ENCODE measurements at places on chromosomes 5 and 9.

- DNase-seq: peak; percentile 9
Observed at GRCh38 chr5:68378204-68378820, 162.8 kb downstream of the PIK3R1 start.

- DNase-seq: no peak
Observed at GRCh38 chr9:86955561-86955960, 8.3 kb upstream of the GAS1 start.

- no peak for DNase-seq
Observed at GRCh38 chr9:14722391-14723035, at the start of gene CER1. Gene CER1 (minus strand): TSS chr9:14722733. CDS start chr9:14722672, 61 bp downstream.

- DNase-seq: no peak
Observed at GRCh38 chr5:169567079-169567478, 16.5 kb upstream of the SPDL1 start.

GRCh38 chr5:4345850-4346249, 750.2 kb downstream of the IRX1 start:
- DNase-seq: no peak

- DNase-seq: no peak
Observed at GRCh38 chr9:26809795-26810194, 82.8 kb downstream of the CAAP1 start.

GRCh38 chr5:9739135-9739534, 109.0 kb upstream of the TAS2R1 start:
- DNase-seq: no peak

GRCh38 chr9:108933231-108933717, 650 bp downstream of the ELP1 start:
- no peak for DNase-seq

DNA sequence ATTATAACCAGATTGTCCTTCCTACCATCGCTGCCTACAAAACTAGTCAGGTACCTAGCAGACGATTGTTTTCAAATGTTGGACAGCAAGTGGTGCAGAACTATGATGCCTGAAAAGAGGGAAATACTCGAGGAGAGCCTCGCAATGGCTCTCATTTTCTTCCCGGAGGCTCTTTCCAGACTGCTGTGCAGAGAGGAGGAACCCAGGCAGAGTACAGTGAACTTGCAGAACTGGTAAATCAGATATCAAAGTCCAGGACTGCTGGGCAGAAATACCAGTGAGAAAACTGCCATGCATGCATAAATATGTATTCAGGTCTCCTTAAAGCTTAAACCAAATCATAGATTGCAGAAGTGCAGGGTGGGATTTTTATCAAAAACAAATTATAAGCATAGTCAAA, 26.4 kb upstream of the UGT3A1 start:
- DNase-seq: no peak

DNA sequence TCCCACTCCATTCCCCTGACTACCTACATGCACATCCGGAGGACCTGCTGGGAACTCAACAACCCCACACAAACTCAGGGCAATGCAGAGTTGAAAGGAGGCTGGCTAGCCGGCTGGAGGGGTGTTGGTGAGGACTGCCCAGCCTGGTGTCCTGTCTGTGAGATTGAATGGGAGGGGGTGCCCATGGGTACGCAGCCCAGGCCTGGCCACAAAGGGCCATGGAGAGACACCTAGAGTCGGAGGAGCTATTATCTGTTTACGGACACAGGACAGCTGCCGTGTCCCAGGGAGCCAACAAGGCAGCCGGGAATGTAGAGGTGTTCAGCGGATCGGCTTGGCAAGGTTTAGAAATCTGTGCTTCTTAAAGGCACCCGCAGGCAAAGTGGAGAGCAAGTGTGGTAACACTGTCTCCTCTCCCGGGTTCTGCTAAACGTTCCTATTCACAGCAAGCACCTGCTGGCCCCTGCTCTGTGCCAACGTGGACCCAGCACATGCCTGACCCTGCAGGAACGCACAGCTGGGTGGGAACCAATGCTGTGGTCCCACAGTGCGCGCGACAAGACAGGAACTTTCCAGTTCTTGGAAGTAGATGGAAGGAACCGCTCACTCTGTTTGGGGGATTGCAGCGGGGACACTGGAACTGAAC, 166.7 kb downstream of the DAB2IP start:
- DNase-seq: no peak

DNA sequence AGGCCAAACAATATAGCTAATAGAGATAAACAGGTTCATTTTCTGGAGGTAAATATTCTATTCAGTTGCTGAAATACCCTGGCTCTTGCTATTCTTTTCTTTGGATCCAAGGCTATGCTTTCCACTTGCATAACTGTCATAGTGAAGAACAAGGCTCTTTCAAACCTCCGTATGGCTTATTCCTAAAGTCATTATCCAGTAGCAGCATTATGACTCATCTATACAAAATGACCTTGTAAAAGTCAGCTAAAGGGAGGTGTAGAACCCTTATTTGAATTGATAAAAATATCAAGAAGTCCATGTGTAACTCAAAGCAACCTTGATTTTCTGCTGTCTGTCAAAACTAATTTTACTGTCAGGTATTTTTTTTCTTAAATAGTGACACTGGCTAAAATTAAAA, 447.8 kb downstream of the PLK2 start:
- DNase-seq: no peak

GRCh38 chr9:117374076-117374725, 40.7 kb downstream of the ASTN2 start:
- DNase-seq: no peak

GRCh38 chr5:135660826-135661575, 82.2 kb upstream of the CXCL14 start:
- no peak for DNase-seq

- DNase-seq: no peak
Observed at GRCh38 chr5:163841-164240, 27.5 kb upstream of the LRRC14B start.

DNA sequence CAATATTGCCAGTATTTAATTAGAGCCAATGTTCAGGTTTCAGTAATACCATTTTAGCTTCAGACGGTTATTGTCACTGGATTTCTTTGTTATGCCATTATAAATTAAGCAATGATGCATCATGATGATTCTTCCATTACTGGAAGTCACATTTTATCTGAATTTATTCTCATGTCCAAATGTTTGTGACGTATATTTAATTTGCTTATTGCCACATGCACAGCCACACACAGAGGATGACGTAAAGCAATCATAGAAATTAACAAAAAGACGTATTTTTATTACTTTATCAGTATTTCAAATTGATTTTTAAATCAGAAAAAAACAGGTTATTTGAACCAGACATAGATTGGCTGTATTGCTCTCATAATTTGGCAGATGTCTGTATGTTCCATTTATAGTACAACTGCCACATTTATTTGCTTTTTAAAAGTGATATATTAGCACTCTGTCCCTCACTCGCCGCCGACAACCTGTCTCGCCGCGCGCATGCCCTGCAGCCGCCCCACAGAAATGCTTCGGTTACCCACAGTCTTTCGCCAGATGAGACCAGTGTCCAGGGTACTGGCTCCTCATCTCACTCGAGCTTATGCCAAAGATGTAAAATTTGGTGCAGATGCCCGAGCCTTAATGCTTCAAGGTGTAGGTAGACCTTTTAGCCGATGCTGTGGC, 970.9 kb downstream of the CDH12 start:
- DNase-seq: no peak

DNA sequence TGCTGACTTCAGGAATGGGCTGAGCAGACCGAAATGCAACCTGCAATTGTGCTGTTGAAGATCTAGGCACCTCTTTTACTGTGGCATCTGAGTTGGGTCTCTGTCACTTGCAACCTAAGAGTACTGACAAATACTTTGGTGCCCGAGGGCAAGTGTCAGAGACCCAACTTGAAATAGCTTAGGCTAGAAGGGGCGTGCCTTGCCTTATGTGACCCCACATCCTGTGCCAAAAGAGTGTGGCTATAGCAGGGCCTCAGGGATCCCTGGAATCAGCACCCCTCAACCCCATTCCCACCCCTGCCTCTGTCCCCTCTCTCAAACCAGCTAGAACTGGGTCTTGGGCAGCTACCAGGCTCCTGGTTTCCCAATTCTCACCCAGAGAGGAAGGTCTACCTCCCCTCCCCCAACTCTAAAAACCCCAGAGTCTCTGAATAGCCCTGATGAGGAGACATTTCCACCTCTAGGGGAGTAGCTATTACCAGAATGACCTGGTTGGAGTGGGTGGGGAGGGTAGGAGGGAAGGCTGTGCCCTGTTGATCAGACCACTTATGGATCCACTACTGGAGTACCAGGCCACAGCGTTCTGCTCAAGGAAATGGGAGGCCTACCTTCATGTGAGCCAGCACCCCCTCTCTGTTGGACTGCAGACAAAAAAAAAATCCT, 17.5 kb downstream of the RAI14 start:
- no peak for DNase-seq

DNA sequence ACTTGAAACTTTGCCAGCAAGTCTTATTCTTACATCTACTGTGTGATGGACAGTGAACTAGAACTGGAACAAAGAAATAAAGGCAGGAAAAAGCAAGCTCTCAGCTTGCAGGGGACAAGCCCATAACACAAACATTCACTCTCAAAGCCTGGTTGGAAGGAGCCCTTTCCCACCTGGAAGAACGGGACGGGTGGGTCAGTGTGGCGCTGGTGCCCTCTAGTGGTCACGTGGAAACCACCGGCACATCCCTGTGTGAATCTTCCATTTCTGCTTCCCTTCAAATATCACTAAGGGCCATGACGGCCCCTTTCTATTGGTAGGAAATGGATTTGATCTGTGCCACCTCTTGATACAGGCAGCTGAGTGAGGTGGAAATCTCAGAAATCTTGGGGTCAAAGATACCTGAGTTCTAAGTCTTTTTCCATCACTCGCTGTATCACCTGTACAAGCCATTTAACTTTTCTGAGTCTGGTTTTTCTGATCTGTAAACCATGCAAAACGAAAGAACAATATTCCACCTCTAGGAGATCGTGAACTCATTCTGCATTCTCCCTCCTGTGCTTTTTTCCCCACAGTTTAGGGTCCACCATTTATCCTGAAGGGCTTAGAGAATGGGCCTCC, 211.6 kb downstream of the MSX2 start:
- DNase-seq: no peak

DNA sequence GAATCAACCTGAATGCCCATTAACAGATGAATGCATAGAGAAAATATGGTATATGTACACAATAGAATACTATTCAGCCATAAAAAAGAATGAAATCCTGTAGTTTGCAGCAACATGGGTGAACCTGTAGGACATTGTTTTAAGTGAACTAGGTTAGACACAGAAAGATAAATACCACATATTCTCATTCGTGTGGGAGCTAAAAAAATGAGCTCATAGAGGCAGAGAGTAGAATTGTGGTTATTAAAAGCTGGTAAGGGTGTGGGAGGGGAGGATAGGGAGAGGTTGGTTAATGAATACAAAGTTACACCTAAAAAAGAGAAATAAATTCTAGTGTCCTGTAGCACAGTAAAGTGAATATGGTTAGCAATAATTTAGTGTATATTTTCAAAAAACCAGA, 23.5 kb downstream of the PTTG1 start:
- DNase-seq: no peak

DNA sequence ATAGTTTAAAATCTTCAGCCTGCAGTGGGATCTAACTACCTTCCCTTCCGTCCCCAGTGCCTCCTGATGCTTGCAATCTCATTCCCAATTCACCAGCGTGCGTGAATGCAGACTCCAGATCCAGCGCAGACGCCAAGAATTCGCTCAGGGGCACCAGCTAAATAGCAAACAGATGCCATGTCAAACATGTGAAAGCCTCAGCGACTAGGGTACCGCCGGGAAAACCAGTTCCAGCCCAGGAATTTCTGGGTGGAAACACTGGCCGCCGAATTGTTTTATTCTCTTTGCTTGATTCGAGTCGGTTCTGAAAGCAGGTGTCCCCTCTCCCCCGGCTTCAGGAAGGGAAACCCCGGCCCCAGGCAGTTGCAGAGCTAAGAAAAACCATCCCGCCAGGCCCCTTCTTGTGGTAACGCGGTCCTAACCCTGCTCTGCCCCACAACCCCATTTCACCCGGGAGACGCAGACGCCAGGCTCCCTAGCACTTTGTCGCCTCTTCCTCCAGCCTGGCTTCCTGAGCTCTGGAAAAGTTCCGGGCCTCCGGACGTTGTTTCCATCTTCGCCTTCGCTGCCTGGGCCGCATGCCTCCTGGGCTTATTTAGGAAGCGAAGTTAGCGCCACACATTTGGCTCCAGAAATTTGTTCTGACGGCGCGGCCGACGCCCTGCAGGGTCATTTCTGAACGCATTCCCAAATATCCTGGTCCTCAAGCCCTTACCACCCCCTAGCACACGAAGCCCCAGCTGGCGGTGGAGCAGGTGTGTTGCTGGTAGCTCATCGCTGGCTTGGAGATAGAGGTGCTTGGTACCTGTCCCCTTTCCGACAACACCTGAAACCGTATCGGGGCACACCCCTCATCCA, 665 bp upstream of the LVRN start:
- DNase-seq: no peak

DNA sequence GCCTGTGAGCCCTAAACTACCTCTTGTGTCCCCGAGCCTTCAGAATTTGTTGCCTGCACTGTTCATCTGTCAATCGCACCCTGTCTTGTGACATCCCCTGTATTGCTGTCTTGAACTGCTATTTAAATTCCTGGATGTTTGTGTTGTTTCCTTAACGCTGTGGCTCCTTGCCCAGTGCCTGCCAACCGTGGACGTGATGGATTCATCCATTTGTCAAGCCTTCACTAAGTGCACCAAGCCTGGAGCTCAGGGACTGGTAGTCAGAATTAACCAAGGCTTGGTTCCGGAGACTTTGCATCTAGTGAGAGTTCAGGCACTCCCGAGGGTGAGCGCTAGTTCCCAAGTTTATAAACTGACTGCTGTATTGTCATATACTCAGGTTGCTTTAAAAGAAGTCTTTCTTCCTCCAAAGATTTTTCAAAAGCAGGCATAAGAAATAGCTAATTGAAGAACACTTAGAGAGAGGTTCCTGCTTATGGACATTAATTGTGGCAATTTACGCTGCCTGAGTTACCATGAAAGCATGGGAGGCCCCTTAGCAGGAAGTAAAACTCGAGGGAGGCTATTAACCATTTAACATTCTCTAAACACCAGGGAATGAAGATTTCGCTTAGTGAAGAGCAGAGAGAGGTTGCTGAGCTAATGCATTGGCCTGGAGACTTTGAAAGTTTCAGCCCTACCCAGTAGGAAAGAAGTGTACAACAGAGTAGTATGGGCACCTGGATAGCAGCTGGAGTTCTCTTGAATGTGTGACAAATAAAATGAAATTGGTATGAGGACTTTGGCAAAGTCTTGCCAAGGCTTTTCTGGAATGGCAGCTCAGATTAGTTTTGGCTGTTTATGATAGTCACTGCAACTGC, 29.0 kb downstream of the RGS3 start:
- DNase-seq: no peak

- DNase-seq: no peak
Observed at GRCh38 chr5:33462456-33462855, 21.7 kb downstream of the TARS1 start.

GRCh38 chr9:71755869-71756268, 12.4 kb downstream of the CEMIP2 start:
- DNase-seq: no peak
